Fibroblast of skin of left biceps (primary cell): ENCODE measurements at places on chromosomes 1 and 21.

GRCh38 chr1:243882276-243882675 is 32.2 kb upstream of the AKT3 start:
- no peak for DNase-seq

DNA sequence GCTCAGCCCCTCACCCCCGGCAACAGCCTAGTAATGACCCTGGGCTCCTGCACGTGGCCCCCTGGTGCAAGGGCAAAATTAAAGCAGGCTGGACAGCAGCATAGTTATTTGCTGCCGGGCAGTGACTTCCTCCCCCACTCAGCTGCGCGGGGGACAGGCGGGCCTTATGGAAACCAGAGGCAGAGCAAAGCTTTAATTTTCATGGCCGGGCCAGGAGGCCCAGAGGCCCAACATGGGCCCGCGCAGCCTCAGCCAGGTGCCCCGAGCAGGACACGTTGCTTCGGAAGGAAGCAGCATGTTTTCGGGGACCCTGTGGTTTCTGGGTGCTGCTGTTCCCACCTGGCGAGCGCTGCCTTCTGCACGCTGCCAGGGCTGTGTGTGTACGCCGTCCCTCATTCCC is 89.9 kb upstream of the ARHGEF16 start:
- DNase-seq: no peak

DNA sequence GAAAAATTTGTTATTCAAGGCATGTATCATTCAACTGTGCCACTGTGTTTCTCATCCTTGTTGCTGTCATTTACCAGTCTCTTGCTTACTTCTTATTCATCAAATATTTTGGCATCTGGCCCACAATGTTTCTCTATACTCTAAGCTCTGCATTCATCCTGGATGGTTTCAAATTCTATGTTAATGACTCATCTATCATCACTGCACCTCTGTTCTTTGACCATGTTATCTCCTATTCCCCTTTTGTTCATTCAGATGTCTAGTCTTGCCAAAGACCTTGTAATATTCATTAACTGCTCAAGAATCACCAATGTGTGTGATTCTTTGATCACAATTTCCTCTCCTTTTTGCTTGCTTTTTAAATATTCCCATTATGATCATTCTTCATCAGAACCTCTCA is 54.6 kb upstream of the PRKACB start:
- DNase-seq: no peak

GRCh38 chr1:97050506-97050905 is 328.9 kb downstream of the PTBP2 start:
- DNase-seq: peak; percentile 45

DNA sequence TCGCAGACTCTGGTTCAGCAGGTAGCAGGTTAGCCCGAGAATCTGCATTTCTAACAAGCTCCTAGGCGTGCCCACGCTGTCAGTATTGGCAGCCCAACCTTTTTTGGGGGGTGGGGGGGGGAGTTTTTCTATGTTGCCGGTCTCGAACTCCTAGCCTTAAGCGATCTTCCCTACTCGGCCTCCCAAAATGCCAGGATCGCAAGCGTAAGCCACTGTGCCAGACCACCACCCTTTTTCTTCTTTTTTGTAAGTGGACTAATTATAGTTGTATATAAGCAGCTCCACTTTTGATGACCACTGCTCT is 480 bp upstream of the MIS18A start:
- no peak for DNase-seq

GRCh38 chr1:156492591-156493080 is 7.9 kb downstream of the MEF2D start:
- no peak for DNase-seq

DNA sequence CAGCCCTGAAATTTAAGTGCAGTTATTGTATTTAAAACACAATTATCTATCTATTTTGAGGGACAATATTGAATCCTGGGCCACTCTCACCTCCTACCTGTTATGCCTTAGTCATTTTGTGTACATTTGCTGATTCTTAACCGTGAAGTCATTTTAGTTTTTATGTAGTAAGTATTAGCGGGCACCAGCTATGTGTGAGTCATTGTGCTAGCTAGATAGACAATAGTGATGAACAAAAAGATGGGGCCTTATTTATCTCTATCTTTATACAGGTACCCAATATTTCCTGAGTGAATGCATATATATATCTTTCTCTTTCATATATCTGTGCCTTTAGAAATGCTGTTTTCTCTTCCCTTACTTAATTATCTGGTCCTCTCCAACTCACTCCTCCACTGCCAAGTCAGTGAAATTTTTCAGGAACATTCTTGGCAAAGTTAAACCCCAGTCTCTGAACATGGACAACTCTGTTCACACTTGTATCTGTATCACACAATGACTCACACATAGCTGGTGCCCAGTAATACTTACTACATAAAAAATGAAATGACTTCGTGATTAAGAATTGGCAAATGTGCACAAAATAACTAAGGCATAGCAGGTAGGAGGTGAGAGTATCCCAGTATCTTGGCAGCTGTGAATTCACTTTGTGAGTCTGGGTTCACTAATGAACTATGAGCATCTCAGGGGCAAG is 166.0 kb upstream of the C8B start:
- DNase-seq: peak; percentile 23

GRCh38 chr1:31913968-31914367 is 24.2 kb downstream of the PTP4A2 start:
- DNase-seq: no peak

DNA sequence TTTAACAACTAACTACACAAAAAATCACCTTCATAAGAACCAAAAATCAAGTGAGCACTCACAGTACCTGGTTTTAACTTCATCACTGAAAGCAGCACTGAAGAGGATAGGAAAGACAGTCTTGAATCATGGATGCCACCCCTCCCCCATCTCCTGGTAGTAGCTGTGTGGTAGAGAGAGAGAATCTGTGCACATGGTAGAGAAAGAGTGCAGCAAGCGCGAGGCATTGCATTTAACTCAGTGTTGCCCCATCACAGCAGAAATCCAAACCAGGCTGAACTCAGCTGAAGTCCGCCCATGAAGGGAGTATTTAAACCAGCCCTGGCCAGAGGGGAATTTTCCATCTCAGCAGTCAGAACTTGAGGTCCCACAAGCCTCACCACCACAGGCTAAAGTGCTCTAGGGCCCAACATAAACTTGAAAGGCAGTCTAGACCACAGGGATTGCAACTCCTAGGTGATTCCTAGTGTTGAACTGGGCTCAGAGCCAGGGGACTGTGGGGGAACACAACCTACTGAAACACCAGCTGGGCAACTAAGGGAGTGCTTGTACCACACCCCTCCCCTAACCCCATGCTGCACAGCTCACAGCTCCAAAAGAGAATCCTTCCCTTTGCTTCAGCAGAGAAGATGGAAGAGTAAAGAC is 38.4 kb downstream of the VAV3 start:
- no peak for DNase-seq

- no peak for DNase-seq
Measured at GRCh38 chr1:168340781-168341482, 60.3 kb downstream of the TBX19 start.

- DNase-seq: no peak
Measured at GRCh38 chr1:83794384-83794783, 204.5 kb downstream of the TTLL7 start.

- no peak for DNase-seq
Measured at GRCh38 chr1:62362061-62362917, 43.1 kb upstream of the KANK4 start.

GRCh38 chr1:65279070-65279779 is 30.1 kb upstream of the DNAJC6 start:
- DNase-seq: no peak
